T-helper 22 cell (primary cell): ENCODE measurements at places on chromosomes 16 and 17.
A peak's percentile ranks its signal among the peaks of the same experiment; 100 is the strongest.

GRCh38 chr16:71919035-71919434 lies 23.7 kb downstream of the IST1 start:
- no peak for DNase-seq

GRCh38 chr17:59547131-59547915 lies 18.1 kb upstream of the DHX40 start:
- no peak for DNase-seq

- no peak for DNase-seq
Measured at GRCh38 chr17:48246612-48247011, 139.0 kb downstream of the SNX11 start.

- DNase-seq, result no peak
Measured at GRCh38 chr17:73706858-73707257, 62.6 kb upstream of the SDK2 start.

- DNase-seq, result no peak
Measured at GRCh38 chr17:79804856-79805696, 8.2 kb upstream of the CBX8 start.

DNA sequence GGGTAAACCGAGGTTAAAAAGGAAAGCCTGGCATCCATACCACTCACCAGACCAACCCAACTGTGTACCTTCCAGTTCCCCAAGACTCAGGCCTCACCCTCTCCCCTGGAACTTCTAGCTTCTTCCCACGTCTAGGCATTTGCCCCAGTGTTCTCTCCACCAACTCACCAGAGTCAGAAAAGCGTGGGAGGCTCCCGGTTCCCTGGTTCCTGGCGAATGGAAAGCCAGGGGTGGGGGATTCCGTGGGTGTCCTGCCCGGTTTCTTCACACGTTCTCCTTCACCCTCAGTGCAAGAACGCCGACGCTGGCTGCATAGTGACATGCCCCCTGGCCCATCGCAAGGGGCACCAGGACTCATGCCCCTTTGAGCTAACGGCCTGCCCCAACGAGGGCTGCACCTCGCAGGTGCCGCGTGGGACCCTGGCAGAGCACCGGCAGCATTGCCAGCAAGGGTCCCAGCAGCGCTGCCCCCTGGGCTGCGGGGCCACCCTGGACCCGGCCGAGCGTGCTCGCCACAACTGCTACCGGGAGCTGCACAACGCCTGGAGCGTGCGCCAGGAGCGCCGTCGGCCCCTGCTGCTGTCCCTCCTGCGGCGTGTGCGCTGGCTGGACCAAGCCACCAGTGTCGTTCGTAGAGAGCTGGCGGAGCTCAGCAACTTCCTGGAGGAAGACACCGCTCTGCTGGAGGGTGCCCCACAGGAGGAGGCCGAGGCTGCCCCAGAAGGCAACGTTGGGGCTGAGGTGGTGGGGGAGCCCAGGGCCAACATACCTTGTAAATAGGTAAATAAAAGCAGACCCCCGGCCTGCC lies 1.7 kb downstream of the RNF151 start:
- DNase-seq, result no peak

DNA sequence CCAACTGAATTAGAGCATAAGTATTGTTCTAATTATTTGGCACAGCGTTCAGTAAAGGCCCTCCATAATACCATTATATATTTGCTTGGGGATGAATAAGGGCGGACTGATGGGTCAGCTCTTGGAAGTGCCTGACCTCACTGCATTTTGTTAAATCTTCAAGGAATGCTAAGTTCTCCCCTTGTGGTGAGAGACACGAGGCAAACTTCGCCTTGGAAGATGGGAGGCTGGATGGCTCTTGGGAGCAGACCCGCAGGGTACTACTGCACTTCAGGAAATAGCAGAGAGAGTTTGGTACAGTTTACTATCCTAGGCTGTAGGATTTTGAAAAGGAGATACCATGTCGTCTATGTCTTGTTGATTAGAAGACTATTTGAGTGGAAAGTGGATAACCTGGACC lies 87.0 kb upstream of the RPRML start:
- DNase-seq, result no peak

DNA sequence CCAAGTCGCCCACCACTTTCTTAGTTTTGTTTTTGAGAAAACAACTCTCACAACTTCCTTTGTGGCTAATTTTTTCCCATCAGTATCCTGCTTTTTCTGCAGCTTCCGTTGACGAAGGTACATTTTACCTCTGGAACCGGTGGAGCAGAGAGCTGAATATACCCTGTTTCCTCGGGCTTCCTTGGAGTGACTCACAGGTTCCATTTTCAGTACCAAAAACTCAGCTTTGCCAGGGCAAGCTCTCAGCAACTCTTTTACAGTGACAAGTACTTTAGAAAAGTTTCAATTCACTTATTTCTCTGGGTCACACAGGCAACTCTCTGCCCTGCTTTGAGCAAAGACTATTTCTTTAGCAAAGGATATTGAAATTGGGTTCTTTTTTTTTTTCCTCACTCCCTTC lies 318.9 kb downstream of the SNX29 start:
- DNase-seq, result no peak

DNA sequence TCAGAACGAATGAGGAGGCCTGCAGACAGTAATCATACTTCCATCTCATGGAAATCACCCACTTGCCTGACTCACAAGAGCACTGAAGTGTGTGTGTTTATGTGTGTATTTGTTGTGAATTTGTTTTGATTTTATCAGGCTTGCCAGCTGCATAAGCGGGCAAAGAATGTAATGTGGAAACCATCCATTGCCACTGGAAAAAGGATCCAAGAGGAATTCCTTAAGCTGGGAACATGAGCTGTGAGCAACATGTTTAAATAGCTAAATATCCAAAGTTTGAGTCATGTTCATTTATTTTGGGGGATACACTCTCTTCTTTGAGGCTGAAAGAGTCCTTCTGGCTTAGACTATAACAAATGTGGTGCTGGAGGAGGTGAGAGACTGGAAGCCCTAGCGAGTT lies 198.4 kb upstream of the TBX2 start:
- no peak for DNase-seq

DNA sequence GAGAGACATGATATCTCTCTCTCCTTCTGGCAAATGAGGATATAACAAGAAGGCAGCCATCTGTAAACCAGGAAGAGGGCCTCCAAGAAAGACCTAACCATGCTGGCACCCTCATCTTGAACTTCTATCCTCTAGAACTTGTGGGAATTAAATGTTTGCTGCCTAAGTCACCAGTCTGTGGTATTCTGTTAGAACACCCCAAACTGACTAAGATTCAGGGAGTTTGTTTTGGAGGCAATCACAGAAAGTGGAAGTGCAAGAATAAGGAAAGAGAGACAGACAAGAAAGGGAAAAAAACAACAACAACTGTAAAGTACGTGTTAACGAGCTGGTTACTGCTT lies 114.5 kb upstream of the GOT2 start:
- no peak for DNase-seq

DNA sequence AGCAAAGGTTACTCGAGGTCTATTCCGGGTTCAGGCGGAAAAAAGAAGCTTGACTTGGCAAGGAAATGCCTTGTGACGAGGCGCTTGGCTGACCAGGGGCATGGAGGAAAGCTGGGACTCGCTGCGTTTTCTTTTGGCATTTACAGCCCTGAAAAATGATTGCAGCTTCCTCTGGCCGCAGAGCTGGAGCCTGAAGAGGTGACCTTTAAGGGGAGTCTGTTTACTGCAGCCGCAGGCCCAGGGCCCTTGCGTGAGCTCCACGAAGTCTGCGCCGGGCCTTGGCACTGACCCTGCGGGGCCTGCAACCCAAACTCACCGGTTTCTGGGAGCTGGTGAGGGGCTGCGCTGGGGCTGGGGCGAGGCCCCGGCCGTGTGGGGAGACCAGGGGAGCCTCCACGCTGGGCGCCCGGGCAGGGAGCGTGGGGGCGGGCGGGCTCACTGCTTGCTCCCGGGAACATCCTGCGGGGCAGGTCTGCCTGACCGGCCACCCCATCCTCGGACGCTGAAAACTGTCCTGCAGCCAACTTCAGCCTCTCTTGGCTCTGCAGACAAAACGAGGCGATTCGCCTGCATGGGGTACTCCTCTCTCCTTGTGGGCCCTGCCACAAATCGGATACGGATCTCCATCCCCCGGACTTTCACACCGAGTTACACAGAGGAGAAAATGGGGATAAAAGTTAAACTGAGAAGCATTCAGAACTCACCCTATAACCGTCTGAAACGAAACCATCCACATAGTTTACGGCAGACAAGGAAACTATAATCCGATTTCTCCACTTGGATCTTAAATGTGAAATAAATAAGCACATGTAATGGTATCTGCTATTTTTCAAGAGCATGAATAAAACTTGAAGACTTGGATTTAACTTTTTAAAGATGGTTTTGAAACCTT lies 206.3 kb upstream of the FOXF1 start:
- DNase-seq, result no peak

DNA sequence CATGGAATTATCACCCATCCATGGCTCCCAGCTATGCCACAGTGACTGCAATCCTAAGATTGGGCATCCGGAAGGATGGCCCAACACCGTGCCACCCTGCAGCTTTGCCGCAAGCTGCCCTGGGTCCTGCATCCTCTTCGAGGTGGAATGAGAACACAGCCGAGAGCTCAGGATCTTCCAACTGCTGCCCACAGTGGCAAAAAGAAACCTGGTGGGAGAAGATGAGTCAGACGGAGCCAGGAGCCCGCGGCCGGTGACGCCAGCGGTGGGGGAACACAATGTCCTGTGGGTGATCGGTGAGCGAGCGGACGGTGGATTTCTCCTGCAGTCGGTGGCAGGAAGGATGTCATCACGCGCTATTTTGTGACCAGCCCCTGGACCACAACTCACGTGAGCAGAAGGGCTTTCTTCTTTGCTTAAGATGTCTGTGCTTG lies 20.1 kb downstream of the CD7 start:
- peak; percentile 90 for DNase-seq

GRCh38 chr16:85605051-85605911 lies 7.8 kb upstream of the GSE1 start:
- no peak for DNase-seq

DNA sequence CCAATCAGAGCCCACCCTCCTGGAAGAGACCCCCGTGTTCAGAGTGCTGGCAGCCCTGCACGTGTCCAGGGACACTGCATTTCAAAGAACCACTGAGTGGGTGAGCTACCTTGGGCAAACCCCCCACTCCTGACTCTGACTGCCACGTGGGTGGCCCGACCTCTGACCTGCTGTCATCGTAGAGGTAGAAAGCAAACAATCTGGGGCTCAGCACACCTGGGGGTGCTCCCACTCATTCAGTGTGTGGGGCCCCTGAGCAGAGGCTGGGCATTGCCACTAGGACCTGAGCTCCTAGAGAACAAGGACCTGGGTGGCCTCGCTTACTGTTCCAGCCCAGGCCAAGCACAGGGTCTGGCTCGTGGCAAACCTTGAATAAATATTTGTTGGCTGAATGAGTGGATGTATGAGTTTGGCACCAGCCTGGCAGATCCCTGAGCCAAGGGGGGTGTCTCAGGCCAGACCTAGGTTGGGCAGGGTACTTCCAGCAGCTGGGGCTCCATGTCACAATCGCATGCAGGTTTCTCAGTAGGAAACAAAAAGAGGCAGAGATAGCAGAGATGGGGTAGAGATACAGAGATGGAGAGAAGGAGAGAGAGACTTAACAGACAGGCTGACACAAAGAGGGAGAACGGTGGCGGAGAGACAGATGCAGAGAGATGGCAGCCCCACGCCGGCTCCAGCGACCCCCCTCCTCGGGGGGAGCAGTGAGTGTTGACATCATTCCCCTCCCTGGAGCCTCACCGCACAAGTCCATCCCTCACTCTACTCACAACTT lies 5.4 kb upstream of the DRC7 start:
- no peak for DNase-seq

DNA sequence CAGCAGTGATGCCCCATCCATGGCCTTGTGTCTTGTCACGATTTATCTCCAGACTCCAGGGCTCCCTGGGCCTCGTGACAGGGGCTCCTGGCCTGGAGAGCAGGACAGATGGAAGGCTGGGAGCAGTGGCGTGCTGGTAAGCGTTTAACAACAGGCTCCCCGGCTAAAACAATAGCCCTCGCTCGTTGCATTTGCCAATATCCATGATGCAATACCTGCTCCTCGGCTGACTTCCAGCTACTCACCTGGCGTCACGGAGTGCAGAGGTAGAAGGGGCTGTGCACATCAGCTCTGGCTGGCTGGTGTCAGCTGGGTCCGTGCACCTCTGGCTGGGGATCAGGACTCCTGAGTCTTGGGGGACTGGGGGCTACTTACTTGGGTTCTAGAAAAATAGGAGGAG lies 1.5 kb upstream of the BICDL2 start:
- DNase-seq, result no peak

DNA sequence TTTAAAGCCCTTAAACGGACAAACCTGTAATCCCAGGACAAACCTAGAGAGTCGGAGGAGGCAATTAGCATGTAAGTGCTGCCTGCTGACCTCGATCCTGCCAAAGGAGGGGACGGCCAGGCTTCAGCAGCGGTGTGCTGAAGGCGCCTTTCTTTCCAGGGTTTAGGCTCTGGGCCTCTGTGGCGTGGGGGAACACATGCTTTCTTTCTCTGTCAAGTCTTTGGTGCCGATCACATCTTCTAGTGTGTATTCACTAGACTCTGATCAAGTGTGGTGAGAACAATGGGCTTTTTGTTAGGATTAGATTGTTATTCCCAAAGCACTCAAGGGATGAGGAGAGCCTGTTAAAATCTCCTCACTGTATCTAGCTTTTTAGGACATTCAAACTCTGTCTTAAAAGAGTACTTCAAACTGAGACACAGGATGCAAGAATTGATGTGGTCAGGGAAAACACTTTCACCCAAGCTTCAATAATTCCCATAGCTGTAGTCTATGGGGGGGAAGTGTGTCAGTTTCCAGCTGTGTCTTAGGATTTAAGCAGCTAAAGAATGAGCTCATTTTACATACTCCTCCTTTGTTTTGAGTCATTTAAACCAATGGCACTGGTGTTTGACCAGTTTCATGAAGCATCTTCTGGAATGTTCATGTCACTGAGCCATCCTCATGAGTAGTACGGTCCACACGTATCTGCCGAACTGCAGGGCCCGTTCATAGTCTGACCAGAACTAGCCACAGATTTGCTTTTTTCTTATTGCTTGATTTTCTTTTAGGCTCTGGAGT lies 51.2 kb downstream of the RPA1 start:
- DNase-seq, result no peak

DNA sequence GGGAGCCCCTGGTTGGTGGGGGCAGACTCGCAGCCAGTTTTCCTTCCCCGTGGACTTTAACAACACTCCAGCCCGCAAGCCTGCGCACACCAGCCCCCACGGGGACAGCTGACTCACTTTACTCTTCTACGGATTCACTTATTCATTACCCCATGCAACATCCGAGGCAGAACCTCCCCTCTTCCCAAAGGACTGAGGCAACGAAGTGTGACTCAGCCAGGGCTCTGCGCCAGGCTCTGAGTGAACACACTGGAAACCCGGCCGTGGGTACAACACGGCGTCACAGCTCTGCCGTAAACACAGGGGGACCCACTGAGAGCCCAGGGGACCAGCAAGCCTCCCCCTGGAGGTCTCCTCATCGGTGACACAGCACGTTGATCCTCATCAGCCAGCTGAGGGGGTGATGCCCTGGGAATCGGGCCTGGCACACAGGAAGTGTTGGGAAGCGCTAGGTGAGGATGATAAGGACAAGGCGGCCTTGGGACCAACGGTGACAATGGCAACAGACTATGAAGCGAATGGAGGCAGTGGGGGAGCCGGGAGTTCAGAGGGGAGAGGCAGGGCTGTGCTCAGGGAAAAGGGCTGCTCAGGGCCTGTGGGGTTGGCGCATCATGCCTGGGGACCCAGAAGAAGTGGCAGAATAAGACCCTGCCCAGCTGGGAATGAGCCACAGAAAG lies 14.6 kb downstream of the COTL1 start:
- DNase-seq, result peak; percentile 62

GRCh38 chr16:58121132-58121531 lies 8.0 kb downstream of the CFAP20 start:
- no peak for DNase-seq
